ENCODE measurements at places on chromosomes 4 and X.

- no peak for DNase-seq
Measured at GRCh38 chrX:115958687-115959359, 211.7 kb upstream of the AGTR2 start.

- DNase-seq = no peak
Measured at GRCh38 chr4:37510626-37511025, 175.6 kb downstream of the RELL1 start.

GRCh38 chr4:150217808-150218207 is 139.6 kb downstream of the DCLK2 start:
- DNase-seq = no peak

- no peak for DNase-seq
Measured at GRCh38 chr4:188665491-188666457, 526.5 kb downstream of the TRIML1 start.

DNA sequence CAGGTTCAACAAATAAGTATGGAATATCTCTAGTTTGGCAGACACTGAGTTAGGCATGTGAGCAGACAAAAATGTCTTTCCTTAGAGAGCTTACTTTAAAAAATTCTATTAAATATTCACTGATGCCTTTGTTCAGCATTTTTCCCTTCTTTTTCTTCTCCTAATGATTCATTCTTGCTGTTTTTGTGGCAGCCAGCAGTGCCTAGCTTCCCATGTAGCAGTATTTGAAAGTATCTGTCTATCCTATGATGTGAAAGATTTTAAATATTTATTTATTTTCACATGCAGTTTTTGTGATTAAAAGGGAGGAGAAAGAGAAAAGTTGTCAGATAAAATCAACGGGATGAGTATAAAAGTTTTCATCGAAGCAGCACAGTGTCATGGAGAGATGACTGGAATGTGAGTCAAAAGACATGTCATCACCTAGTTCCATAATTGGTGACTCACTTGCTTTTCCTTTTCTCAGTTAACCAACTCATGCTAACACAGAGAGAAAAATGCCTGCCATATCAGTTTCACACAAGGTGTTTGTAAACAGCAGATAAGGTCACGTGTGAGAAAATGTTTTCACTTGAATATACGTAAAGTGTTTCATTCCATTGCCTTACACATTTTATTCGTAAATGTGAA is 69.8 kb downstream of the BMPR1B start:
- no peak for DNase-seq

DNA sequence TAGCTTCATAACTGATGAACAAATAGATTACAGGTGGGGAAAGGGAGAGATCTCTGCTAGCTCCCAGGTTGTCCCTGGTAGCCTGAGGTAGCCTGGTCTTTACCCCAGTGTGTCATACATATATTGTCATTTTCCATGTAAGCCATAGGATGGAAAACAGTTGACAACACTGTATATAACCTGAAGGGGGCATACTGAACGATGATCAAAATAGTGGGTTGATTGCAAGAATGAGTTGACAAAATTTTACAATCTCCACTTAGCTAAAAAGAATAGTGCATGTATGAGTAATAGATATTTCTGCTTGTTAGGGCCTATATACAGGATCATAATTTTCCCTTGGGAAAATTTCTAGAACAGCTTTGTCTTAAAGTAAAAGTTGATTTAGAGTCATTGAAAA is 304.1 kb upstream of the HAND2 start:
- DNase-seq = no peak

- DNase-seq = no peak
Measured at GRCh38 chrX:130261296-130261893, 7.3 kb downstream of the ZNF280C start.

GRCh38 chr4:17523662-17524061 is 8.7 kb downstream of the CLRN2 start:
- DNase-seq = no peak

DNA sequence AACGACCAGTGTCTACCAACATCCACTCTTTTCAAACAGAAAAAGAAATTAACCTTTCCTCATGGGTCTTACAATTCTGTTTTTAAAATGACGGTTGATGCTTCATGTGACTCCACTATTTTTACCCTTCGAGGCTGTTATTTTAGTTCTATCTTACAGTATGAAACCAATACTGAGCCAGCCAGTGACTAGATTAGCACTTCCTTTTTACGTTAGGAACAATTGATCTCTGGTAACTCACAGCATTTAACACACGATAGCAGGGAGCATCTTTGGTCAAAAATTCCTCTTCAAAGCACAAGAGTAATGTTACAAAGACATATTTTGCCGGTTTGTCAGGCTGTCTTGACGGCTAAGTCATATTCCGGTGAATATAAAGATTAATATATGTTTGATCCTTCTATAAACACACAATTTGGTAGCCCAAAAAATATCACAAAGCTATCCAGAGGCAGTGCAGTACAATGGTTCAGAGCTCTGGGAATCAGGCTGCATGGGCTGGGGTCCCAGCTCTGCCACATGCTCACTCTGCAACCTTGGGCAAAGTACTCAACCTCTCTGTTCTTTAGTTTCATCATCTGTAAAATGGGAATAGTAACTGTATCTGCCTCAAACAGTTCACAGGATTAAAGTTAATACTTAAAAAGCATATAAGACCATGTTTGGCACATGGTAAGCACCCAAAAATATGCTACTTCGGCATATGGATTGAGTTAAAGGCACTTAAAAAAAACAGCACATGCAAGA is 62.9 kb upstream of the TXK start:
- no peak for DNase-seq

DNA sequence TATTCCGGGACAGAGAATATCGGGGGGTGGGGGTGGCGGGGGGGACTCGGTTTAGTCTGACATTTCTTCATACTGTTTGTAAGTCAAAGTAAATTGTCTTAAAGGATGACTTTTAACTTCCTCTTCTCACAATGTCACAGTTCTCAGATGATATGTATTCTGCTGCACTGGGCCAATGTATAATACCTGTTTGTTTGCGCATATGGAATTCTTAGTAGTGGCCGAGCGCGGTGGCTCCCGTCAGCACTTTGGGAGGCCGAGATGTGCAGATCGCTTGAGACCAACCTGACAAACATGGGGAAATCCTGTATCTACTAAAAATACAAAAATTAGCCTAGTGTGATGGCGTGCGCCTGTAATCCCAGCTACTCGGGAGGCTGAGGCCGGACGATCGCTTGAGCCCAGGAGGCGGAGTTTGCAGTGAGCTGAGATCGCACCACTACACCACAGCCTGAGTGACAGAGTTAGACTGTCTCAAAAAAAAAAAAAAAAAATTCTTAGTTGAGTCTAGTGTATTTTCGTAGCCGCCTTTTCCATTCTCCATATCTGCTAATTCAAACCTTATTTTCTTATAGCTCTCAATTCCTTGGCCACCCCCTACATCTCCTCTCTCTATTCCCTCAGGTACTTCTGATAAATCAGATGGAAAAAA is 851 bp downstream of the POLR2B start:
- DNase-seq = no peak

DNA sequence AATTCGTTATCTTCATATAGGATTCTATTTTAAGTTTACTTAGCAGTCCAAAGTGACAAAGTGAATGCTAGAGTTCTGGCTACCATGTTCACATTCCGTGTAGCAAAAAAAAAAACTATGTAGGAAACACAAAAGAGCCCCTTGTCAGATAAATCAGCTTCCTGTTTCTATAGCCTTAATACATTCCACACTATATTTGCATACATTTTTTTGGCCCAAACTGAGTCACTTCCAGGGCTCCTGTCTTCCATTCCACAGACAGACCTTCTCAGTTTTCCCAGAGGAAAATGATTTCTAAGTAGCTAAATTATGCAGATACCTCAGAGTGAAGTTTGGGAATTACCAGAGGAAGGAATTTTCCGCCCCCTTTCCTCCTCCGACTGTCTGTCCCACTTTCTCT is 841.9 kb upstream of the HS3ST1 start:
- no peak for DNase-seq

- no peak for DNase-seq
Measured at GRCh38 chr4:188332265-188332664, 193.0 kb downstream of the TRIML1 start.

GRCh38 chr4:82551734-82552133 is 10.1 kb downstream of the TMEM150C start:
- no peak for DNase-seq

- no peak for DNase-seq
Measured at GRCh38 chrX:139120760-139121159, 409.2 kb upstream of the FGF13 start.

- no peak for DNase-seq
Measured at GRCh38 chrX:13081395-13082205, 37.2 kb upstream of the FAM9C start.

- no peak for DNase-seq
Measured at GRCh38 chr4:28545986-28546385, 1685.3 kb downstream of the STIM2 start.

- peak; percentile 2 for DNase-seq
Measured at GRCh38 chr4:131084997-131085396, 1989.0 kb downstream of the C4orf33 start.

DNA sequence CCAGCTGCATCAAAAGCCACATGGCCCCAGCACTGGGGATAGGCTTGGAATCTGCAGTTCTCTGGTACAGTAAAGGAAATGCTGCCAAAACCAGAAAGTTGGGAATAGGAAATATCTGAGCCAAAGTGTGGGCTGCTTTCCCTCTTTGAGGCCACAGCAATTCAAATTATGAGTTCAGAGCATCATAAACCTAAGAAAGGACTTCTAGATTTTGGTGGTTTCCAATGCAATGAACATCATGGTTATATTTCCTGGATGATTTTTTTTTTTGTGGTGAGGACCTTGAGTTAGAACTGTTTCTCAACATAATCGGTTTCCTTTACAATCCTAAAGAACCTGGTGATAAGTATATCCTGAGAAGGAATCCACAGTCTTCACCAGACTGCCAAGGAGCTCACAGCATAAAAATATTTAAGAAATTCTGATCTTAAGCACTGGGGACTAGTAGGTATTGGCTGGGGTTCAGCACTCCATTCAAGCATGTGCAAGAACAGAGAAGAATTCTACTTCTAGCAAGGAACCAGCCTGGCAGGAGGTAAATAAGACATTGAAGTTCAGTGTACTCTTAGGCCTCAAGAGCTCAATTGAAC is 29.8 kb upstream of the ARHGAP24 start:
- no peak for DNase-seq

GRCh38 chrX:12352922-12353321 is 214.6 kb downstream of the FRMPD4 start:
- DNase-seq = no peak

GRCh38 chr4:174592256-174592984 is 70.1 kb upstream of the HPGD start:
- DNase-seq = no peak

DNA sequence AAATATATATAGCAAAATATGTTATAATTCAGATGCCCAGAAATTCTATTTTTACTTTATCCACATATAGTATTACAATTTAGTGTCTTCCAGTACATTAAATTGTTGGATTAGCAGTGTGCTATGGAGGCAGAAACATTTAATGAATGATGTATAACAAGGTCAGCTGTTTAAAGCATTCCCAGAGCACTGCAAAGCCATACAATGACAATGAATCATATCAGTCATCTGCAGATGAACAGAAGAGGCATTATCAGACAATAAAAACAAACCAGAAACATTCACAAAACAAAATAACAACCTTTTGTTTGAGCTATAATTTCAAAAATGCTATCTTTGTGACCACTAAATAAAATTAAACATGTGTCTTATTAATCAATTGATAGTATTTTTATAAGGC is 524.2 kb downstream of the FAT4 start:
- DNase-seq = no peak

DNA sequence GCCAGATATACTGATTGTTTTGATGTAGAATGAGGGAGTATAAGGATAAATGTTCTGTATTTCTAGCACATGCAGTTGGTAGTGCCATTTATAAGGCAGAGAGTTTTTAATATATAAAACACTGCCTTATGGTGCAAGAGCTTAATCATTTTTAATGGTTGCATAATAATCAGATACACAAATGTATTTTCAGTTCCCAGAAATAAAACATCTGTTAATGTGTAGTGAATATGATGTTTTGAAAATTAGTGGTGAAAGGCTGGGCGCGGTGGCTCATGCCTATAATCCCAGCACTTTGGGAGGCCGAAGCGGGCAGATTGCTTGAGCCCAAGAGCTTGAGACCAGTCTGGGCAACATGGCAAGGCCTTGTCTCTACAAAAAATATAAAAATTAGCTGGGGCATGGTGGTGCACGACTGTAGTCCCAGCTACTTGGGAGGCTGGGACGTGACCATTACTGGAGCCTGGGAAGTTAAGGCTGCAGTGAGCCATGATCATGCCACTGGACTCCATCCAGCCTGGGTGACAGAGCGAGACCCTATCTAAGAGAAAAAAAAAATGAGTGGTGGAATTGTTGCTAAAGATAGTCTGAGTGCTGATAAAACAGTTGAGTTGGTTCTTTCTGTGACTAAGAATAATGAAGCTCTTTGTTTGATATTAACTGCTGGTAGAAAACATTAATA is 29.3 kb downstream of the CLCN3 start:
- no peak for DNase-seq

- no peak for DNase-seq
Measured at GRCh38 chr4:115433491-115433890, 320.1 kb upstream of the NDST4 start.

GRCh38 chr4:174281182-174281737 is 2.2 kb downstream of the FBXO8 start:
- DNase-seq = no peak

- no peak for DNase-seq
Measured at GRCh38 chr4:148651991-148652390, 209.8 kb upstream of the NR3C2 start.

- no peak for DNase-seq
Measured at GRCh38 chr4:80454040-80454439, 118.5 kb downstream of the CFAP299 start.

- DNase-seq = no peak
Measured at GRCh38 chr4:52714597-52715254, 36.5 kb downstream of the ERVMER34-1 start.

GRCh38 chr4:83390944-83391343 is 56.3 kb upstream of the HPSE start:
- DNase-seq = no peak

Measured in DMS79 (cell line).